ENCODE measurements at places on chromosomes 3 and 15.

- H3K36me3 ChIP-seq: no peaks in the 10 kb centered on the region
- peaks cover 8% of the 10 kb centered on the region for H3K4me1 ChIP-seq
- DNase-seq: no peak
- no peaks in the 10 kb centered on the region for H3K27me3 ChIP-seq
- no peak overlapping the region for H3K27ac ChIP-seq
- no peak overlapping the region for H3K4me3 ChIP-seq
Measured at GRCh38 chr15:77224352-77224751, 153.4 kb upstream of the TSPAN3 start.

DNA sequence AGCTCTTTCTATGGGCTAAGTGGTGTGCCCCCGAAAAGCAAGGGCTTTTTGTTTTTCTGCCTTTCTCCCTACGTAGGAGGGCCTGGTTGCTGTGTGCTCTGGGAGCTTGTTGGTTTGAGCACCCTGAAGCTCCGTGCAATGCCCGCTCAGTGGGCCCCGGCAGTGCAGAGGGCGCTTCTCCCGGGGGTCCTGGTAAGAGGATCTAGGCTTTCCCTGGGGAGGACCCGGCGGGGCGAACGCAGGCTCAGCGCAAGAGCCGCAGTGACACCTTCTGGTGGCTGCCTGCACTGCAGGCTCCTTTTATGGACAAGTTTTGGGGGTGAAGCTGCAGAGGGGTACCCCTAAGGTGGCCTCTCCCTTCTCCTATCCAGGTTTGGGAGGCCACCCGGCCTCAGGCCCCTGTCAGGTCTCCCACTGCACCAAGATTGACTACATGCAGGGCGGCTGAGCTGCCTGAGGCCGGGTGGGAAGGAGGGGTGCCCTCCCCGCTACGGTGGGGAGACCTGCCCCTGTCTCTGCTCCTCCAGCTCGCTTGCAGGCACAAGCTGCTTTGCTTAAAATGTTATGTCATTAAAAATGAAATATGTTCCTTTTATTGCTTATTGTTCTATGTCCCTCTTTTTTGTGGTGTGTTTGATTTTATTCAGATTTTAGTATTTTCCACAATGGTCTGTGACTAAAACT, 387.9 kb downstream of the GABRG3 start:
- no peak overlapping the region for H3K27ac ChIP-seq
- H3K4me3 ChIP-seq: no peak overlapping the region
- no peaks in the 10 kb centered on the region for H3K36me3 ChIP-seq
- no peaks in the 10 kb centered on the region for H3K27me3 ChIP-seq

DNA sequence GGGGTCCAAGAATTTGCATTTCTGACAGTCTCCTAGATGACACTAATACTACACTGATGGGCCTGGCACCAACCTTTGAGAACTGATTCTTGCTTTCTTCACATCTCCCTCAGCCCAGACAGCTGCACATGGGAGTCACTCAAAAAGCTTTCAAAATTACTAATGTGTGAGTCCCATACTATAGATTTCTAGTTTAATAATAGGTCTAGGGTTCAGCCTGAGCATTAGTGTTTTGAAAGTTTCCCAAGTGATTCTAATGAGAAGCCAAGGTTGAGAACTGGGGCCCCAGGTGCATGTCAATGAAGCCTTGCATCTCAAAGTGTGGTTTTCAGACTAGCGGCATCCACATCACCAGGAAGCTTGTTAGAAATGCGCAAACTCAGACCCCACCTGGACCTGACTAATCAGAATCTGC, 159.9 kb upstream of the CMC1 start:
- H3K27me3 ChIP-seq: no peaks in the 10 kb centered on the region
- H3K4me1 ChIP-seq: peaks cover 6% of the 10 kb centered on the region
- H3K4me3 ChIP-seq: no peak overlapping the region
- no peak for DNase-seq
- H3K27ac ChIP-seq: no peak overlapping the region

GRCh38 chr15:95281470-95281869, 1049.0 kb upstream of the NR2F2 start:
- no peaks in the 10 kb centered on the region for H3K36me3 ChIP-seq
- DNase-seq: no peak
- H3K4me3 ChIP-seq: no peak overlapping the region
- peaks cover 10% of the 10 kb centered on the region for H3K27me3 ChIP-seq
- no peak overlapping the region for H3K27ac ChIP-seq

DNA sequence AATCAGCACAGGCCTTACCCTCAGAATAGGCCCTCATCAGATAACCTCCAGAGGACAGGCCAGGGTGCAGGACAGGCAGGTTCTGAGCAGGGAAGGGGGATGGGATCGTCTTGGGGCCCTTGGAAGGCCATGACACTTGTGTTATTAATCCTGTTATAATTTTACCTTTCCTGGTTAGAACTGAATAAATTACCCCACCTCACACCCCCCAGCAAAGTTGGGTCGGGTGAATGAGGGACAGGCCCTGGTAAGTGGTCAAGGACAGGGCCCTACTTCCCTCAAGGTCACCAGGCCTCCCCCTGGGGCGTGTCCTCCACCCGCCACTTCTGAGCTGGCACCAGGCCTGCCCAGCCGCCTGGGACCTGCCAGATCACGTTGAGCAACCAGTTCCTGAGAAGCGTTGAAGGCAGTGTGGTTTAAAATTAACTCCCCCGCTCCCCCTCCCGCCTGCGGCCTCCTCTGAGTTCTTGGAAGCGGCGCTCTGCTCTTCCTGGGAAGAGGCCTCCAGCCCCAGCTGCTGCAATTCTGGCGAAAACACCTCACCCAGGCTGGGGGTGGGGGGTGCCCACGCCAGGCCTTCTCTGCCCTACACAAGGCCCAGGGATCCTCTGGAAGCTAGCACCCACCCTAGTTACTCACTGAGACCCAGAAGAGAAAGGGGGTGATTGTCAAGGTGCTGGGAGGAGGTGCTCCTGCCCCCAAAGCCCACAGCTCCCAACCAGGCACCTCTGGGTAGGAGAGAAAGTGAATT, 10.6 kb downstream of the CISH start:
- peak; percentile 55 for DNase-seq
- H3K27me3 ChIP-seq: no peaks in the 10 kb centered on the region
- H3K36me3 ChIP-seq: peaks cover 24% of the 10 kb centered on the region
- peaks cover 68% of the 10 kb centered on the region for H3K4me1 ChIP-seq
- peak overlapping the region; percentile 97 for H3K4me3 ChIP-seq

DNA sequence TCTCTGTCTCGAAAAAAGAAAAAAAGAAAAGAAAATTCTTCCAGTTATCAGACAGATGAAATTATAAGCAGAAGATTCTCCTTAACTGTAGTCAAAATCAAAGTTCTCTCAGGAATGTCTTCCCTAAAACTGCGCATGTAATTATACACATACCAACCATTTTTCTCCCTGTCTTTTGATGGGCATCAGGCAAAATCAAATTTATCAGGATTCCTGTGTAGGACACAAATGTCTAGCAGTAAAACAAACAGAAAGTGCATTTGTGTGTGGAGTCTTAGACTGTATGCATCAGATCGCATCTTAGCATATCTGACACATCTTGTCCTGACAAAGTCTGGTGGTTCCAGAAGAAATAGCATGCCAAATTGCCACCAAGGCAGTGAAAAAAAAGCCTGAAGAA, 3.9 kb upstream of the ARPIN start:
- H3K27ac ChIP-seq: no peak overlapping the region
- H3K36me3 ChIP-seq: no peaks in the 10 kb centered on the region
- H3K4me3 ChIP-seq: no peak overlapping the region
- H3K27me3 ChIP-seq: peaks cover 46% of the 10 kb centered on the region
- H3K4me1 ChIP-seq: no peaks in the 10 kb centered on the region

All from central memory CD8-positive, alpha-beta T cell (primary cell).